ENCODE measurements at places on chromosomes 6 and 20.
A peak's percentile ranks its signal among the peaks of the same experiment; 100 is the strongest.

DNA sequence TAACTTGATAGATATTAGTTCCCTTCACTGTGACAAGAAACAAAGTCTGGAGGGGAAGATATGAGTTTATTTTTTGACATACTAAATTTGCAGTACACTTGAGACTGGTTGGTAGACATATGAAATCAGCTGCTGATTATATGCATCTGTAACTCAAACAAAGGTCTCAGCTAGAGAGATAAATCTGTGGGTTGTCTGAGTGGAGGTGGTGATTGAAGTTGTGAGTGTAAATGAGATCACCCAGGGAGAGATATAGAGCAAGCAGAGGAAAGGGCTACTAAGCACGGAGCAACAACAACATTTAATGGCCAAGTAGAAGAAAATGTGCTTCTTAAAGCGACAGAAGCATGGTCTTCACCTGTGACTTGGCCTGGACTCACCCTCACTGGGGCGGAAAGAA, 173.2 kb upstream of the EYA4 start:
- no peak for DNase-seq

DNA sequence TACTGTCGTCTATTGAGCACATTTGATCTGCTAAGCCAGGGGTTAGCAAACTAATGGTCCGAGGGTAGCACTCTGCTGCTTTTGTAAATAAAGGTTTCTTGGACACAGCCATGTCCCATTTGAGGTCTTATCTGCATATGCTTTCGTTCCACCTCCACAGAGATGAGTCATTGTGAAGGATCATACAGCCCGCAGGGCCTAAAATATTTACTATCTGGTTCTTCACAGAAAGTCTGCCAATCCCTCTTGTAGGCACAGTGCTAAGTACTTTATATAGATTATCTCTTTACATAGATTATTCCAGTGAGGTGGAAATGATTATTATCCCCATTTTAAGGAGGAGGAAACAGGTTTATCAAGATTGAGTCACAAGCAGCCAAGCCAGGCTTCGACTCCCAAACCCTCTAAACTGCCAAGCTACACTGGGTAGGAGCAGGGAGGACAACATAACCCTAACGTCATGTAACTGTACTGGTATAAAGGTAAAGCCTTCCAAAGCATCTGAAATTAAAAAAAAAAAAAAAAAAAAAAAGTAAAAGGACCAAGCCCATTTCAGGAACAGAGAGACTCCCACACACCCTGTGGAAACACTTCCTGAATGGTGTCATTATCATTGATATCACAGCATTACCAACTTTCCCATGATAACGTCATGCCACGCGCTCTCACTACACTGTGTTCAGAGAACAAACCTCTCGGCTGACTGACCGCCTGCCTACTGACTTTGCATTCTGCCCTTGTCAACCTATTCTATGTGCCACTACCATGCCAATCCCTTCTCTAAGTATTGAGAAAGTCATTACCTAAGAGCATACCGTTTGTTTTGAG, 101.0 kb downstream of the KIF16B start:
- DNase-seq = no peak

DNA sequence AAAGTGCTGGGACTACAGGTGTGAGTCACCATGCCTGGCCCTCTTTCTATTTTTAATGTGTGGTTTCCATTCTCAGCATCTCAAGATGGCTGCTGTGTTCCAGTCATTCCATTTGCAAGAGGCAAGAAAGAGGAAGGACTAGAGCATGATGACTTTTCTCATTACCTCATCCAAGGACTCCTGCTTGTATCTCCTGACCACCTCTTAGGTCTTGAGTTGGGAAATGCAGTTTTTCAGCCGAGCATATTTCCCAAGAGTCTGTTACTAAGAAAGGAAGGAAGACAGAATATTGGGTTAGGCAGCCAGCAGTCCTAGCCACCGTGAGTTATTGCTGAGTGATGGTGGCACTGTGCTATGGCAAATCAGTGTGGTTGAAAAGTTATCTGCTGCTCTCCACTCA, 108.4 kb upstream of the INSM1 start:
- no peak for DNase-seq

GRCh38 chr20:14234666-14235295, 102.6 kb downstream of the FLRT3 start:
- no peak for DNase-seq

DNA sequence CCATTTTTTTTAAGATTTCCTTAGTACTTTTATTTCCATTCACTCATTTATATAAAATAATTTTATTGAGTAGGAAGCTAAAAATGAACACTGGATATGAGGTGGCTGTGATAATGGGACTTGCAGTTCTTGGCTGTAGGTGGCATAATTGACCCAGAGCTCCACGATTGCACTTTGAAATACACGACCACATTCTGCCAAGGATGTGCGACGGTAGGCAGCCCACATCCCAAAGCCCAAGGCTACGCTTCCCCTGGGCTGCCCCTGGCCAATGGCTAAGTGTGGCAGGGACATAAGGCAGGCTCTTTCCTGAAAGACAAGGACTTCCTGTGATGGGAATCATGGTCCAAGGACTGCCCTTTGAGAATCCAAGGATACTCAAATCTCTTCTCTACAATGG, 43.7 kb upstream of the ADTRP start:
- DNase-seq = no peak

DNA sequence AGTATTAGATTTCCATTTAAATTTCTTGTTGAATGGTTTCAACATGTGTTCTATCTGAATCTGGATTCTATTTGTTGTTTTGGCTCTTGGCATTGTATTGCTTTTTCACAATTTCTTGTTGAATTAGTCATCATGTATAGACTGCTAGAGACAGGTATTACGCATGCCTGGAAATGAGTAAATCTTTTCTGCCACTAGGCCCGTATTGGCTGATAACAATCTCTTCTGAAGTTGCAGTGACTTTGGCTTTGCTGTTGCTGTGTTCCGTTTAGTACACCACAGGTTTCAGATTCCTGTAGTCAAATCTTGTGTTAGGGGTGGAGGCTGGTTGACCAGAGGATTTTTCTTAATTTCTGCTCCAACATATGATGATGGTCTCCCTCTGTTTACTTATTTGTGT, 1339.4 kb downstream of the GRIK2 start:
- no peak for DNase-seq

DNA sequence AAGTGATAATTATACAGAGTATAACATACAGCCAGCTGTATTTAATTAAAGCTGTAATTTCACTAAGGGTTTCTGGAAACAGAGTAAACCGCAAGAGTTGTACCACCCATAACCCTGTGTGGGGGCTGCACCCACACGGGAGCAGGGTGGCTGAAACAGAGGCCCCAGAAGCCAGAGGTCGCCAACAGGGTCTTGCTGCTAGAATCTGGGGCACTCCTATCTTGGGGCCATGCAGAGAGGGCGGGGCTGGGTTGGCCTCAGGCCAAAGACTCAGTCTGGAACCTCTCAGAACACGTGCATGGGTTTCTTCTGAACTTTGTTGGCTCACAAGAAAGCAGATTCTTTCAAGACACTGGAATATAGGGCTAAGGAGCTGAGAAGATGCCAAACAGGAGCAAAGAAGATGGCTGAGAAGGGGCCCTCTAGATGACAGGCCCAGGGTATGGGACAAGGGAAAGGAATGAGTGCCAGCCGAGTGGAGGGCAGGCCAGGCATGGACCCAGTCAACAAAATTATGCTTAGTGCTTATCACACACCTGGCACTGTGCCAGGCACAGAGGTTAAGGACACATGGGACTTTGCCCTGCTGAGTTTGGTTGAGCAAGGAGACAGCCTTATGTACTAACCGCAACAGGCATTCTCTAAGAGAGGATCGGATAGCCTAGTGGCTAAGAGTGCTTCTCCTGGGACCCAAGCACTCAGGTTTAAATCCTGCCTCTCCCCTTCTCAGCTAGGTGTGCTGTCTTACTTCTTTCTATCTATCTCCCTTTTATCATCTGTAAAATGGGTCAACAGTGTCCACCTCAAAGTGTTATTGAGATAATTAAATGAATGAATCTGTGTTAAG, 96.6 kb upstream of the FOXP4 start:
- DNase-seq = peak; percentile 26

GRCh38 chr6:156598855-156599180, 178.4 kb upstream of the ARID1B start:
- DNase-seq = no peak

DNA sequence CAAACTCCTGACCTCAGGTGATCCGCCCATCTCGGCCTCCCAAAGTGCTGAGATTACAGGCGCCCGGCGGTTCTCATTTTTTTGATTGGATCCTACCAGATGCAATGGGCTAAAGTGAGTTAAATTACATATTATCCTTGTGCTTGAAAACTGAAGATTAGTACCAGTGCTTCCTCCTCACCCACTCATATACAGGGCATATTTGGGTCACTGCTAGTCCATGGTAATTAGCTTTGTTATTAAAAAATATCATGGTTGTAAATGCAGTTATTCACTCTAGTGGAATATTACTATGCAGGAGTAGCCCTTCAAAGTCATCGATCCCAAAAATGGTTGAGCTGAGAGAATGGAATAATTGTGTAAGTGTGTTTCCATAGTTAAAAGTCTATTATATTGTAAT, 26.5 kb downstream of the ZNF292 start:
- DNase-seq = no peak

GRCh38 chr6:145420599-145420998, 314.7 kb downstream of the EPM2A start:
- no peak for DNase-seq

DNA sequence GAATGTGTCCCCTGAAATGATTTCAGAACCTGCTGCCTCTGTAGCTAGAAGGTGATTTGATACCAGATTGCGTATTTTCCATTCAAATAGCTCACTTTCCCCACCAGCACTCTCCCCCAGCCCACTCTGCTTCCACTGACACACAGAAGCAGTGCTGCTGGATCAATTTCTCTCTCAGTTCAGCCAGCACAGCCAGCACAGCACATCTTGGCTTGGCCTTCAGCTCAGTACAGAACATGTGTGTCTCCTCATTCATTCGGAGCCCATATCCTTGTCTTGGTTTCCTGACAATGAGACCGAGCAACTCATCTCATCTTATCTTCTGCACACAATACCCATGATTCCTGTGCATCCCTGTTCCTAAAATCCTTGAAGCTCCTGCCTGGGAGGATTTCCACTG, 33.8 kb upstream of the CD83 start:
- no peak for DNase-seq

DNA sequence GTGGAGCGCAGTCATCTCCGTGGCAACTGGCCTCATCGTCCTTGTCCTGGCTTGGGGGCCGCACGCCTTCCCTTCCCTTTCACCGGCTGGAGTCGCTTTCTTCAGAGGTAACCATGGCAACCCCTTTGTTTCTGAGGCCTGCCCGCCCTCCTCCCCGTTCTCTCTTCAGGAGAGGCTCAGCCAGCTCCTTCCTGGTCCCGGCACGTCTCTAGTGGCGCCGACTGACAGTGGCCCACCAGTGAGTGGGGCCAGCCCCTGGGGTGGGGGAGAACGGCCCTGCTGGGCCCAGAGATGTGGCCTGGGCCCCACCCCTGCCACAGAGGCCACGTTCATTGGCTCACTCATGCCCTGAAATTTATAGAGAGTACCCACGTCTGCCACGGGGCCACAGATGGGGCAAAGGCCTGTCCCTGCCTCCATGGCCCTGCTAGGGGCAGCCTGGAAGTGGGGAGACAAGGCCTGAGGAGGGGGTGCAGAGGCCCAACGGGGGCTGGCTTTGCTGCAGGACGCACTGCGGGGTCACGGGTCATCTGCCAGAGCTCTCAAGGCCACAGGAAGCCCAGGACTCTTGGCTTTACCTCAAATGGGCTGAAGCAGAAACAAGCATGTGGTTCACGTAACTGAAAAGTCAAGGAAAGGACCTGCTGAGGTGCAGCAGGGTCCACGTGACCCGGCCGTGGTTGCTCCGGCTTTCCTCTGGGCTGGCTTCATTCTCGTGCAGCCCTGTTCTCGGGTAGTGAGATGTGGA, 1.4 kb upstream of the OSBPL2 start:
- DNase-seq = no peak

DNA sequence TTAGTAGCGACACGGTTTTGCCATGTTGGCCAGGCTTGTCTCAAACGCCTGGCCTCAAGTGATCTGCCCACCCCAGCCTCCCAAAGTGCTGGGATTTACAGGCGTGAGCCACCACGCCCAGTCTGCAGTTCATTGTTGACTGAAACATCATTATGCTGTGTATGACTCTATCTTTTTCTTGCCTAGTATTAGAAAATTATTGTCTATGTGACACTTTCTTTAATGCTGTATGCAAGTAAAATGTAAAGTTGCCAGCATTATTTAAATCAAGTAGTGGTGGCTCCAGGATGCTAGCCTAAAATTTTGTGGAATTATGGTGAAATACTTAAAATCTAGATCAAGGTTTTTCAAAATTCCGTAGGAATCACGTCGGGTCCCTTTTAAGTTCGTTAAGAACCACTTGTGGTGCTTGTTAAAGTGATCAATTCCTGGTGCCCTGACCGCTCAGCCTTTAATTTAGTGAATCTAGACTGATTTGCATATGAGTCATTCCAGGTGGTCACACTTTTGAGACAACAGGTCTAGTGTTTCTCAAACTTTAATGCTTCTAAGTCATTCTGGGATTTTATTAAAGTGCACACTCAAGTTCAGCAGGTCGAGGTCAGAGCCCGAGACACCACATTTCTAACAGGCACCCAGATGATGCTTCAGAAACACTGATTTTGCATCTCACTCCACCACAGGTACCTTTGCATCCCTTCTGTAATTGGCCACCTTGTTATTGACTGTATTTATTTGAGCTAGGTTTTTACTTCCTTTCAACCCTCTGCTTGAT, 132.6 kb upstream of the MTHFD1L start:
- DNase-seq = no peak

- DNase-seq = no peak
These were observed 30.7 kb downstream of the CBLN4 start for GRCh38 chr20:55974491-55975202.

DNA sequence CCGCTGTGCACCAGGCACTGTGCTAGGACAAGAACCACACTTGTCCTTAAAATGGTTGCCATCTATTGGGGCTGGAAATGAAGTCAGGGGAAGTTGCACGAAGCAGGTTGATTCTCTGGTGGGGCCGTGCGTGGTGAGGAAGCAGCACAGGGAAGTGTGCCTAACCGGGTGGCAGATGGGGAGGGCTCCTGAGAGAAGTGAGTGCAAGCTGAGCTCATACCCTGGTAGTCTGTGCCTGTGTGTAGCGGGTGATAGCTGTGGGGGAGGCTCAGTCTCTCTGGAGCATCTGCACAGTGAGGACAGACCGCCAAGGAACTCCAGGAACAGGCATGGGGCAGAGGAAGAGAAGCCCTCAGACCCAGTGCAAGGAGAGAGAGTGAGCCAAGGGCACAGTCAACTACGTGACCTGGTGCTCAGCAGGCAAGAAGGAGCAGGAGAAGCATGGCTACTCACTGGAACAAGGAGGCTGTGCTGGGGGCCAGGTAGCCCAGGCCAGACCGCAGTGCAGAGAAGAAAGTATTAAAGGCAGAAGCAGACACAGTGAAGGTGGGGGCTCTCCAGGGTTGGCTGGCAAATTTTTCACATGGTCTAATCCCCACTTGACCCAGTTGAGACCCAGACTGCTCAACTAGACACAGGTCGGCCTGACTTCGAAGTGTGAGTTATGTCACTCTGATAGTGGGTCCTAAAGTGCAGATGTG, 155.0 kb downstream of the CDH26 start:
- no peak for DNase-seq
